Stimulated activated CD8-positive, alpha-beta memory T cell treated with anti-CD3 and anti-CD28 coated beads, Interleukin-15, amount 100 ng/mL, for 24 hours (primary cell): ENCODE measurements at places on chromosomes 13 and 19.

GRCh38 chr13:44921931-44922758, 67.1 kb downstream of the NUFIP1 start:
- DNase-seq, result no peak

DNA sequence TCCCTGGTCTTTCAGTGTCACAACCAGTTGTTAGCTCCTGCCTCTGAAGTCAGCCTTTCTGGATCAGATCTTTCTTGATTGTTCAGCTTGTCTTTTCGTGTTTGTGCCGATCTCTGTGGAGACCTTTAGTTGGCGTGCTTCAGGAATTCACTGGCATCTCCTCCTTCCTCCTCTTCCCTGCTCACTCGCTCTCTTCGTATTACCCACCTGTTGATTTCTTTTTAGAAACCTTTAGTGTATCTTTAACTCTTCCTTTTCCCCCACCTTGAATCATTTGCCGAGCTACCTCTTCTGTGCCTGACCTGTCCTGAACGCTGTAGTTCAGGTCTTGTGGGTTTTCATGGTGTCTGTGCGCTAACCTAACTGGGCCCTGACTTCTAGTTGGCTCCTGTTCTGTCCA, 64.0 kb upstream of the TEX29 start:
- DNase-seq, result no peak

- no peak for DNase-seq
Observed at GRCh38 chr13:46288570-46289259, 77.0 kb downstream of the LRRC63 start.

DNA sequence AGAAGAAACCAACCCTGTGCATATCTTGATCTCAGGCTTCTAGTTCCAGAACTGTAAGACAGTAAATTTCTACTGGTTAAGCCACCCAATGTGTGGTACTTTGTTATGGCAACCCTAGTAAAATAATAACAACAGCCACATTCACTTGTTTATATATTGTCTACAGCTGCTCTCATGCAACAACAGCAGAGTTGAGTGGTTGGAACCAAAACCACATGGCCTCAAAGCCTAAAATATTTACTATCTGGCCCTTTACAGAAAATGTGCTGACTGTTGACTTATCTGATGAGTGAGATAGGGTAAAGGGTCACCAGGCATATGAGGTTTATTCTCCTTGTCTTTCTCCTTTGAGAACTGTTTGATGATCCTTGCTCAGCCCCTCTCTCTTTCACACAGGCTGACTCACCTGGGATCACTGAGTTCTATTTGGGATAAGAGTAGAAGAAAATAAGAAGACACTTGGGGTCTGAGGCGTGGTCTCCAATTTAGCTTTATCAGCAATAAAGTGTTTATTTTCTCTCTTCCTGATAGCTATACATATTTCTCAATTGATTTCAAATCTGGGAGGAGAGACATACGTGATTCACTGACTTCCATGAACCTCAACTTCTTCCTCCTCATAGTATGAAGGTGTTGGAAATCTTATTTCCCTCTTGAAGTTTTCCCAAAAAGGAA, 227.5 kb upstream of the STARD13 start:
- DNase-seq, result no peak

- DNase-seq, result no peak
Observed at GRCh38 chr19:52270266-52270885, 989 bp downstream of the ZNF766 start.

GRCh38 chr13:76764429-76764828, 121.8 kb downstream of the KCTD12 start:
- DNase-seq, result no peak

DNA sequence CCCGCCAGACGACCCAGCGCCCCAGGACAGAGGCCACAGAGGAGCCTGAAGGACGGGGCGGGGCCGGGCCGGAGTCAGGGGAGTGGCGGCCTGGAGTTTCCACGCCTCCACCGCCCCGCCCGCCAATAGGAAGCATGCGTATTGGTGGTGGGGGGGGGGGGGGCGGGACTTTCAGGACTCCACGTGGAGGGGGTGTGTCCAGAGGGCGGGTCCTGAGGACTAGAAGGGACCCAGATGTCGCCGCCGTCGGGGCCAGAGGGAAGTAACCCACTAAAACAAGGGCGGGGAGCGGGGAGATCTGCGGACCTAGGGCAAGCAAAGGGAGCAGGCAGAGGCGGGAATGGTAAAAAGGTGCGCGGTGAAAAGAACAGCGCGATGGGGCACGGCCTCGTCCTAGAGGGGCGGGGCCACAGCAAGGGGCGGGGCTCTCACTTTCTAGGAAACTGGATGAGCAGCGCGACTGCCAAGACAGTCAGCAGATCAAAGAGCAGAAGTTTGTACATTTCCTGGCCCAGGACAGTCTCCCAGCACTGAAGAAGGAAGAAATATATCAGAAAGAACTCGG, 2.8 kb upstream of the LENG1 start:
- DNase-seq, result peak; percentile 59

DNA sequence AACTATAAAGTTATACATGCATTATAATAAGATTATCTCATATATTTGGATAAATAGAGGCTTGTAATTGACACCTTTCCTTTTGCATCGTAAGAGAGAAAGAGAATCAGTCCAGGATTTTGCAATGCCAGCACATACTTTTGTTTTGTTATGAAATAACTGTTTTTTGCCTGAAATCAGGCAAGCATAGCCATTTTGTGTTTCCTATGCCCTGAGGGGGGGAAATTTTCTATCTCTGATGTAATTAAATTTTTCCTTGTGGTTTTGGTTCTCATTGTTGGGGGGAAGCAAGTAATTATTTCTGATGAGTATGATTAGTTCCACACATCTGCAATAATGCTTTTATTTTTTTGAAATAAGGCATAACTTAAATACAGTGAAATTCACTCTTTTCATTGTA, 229.4 kb downstream of the NDFIP2 start:
- no peak for DNase-seq

- no peak for DNase-seq
Observed at GRCh38 chr13:86848716-86849115, 822.5 kb upstream of the SLITRK5 start.

- no peak for DNase-seq
Observed at GRCh38 chr13:99293178-99293577, 14.0 kb downstream of the GPR183 start.

DNA sequence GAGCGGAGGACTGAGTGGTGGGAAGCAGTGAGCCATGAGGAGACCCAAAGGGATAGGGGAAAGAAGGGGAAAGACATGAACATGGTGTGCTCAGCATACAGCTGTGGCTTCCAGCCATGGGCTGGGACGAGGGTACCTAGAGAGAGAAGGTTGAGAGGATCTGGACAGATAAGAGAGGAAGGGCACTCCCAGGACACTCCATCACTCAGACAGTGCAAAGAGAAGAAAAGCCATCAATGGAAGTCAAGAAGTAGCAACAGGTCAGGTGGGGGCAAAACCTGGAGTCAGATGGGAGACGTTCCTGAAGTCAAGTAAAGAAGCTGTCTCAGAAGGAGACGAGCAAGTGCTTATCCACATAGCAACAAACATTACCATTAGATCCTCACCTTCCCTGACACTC, 40.2 kb upstream of the UBAC2 start:
- DNase-seq, result no peak

DNA sequence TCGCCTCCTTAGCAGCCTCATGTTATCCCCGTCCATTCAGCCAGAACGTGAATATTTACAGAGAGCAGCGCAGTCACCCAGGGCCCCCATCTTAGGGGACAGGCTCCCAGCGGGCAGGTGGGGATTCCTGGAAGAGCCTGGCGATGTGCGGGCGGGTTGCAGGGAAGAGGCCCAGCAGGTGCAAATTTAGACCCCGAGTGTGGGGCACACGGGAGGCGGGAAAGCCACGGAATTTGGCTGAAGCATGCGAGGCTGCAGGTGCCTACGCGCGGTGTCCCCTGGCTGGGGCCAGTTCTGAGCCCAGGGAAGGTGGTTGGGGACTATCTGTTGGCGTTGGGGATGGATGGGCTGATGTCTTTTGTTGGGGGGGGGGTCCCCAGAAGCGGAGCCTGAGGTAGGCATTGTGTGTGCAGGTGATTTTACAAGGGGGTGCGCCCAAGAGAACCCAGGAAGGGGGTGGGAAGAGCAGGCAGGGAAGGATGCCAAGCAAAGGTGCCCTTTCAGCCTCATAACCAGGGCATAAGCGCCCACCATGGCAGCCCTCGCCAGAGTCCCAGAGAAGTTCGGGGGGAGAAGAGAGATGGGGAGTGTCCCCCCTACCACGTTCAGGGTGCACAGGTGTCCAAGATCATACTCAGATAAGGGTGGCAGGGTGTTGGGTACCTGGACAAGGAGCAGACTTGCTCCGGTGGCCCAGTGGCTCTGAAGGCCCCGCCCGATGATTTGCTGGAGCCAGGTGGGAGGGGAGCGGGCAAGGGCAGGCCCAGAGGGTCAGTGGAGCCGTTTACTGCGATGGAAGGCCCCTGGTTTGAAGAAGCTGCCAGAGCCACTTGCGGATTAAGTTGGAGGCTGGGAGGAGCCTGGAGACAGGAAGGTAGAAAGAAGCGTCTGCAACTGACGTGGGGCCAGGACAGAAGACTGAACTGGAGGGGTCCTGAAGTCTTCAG, 1.2 kb downstream of the TPGS1 start:
- no peak for DNase-seq

DNA sequence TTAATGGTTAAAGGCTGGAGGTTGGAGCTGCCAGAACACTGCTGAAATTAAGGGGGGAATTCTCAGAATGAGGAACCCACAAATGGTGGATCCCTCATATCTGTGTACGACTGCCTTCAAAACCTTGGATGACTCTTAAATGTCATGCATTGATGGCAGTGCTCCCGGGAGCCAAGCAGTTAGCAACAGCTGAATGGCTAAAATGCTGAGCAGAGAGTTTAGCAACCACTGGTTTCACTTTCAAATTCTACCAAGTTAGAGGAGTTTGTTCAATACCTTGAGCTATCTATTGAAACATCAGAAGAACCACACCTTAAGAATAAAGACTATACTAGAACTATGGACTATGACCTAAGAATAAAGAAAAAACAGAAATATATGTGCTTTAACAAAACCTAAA, 41.4 kb downstream of the UQCRFS1 start:
- DNase-seq, result no peak

- no peak for DNase-seq
Observed at GRCh38 chr19:27522223-27522622, 1690.7 kb downstream of the UQCRFS1 start.
